8988T (cell line): ENCODE measurements at places on chromosomes 12 and 14.

- DNase-seq = no peak
Observed at GRCh38 chr12:46459861-46460545, 87.4 kb upstream of the SLC38A2 start.

- DNase-seq = no peak
Observed at GRCh38 chr12:124716208-124717130, 147.2 kb downstream of the SCARB1 start.

- DNase-seq = no peak
Observed at GRCh38 chr12:87216436-87216835, 812.8 kb downstream of the C12orf50 start.

DNA sequence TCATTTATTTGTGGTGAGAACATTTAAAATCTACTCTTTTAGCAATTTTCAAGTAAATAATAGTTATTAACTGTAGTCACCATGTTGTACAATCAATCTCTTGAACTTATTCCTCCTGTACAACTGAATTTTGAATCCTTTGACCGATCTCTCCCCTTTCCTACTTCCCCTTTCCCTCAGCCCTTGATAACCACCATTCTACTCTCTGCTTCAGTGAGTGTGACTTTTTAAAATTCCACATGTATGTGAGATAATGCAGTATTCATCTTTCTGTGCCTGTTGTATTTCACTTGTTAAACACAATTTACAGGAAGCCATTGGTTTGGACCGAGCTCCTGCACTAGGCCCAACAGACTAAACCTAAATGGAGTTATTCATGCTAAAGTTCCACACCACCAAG is 458.9 kb upstream of the PDE3A start:
- no peak for DNase-seq

GRCh38 chr14:76257111-76257803 is 105.5 kb downstream of the GPATCH2L start:
- DNase-seq = no peak

- DNase-seq = no peak
Observed at GRCh38 chr12:6044082-6044481, 80.4 kb downstream of the VWF start.

- DNase-seq = no peak
Observed at GRCh38 chr14:21063479-21063878, 5.9 kb downstream of the RNASE8 start.

DNA sequence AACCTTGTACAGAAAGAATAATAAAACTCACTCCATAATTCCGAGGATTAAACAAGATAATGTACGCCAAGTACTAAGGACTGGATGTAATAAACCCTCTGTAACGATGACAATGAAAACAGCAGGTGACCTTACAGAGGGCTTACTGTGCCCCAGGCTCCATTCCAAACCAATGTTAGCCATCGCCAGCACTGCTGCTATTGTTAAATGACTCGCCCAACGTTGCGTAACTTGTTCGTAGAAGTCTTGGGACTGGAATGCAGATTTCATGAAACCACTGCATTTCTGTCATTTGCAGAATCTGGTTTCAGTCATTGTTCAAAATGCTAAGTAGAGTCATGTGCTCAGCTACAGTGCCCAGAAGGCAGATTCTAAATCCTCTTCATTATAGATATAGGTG is 728 bp upstream of the STON2 start:
- DNase-seq = no peak

GRCh38 chr14:73503648-73504047 is 12.9 kb downstream of the RIOX1 start:
- DNase-seq = no peak
